GM12878 (cell line): ENCODE measurements at places on chromosomes 5 and 9.

GRCh38 chr5:84985148-84985547 is 600.5 kb upstream of the EDIL3 start:
- no peak for DNase-seq

DNA sequence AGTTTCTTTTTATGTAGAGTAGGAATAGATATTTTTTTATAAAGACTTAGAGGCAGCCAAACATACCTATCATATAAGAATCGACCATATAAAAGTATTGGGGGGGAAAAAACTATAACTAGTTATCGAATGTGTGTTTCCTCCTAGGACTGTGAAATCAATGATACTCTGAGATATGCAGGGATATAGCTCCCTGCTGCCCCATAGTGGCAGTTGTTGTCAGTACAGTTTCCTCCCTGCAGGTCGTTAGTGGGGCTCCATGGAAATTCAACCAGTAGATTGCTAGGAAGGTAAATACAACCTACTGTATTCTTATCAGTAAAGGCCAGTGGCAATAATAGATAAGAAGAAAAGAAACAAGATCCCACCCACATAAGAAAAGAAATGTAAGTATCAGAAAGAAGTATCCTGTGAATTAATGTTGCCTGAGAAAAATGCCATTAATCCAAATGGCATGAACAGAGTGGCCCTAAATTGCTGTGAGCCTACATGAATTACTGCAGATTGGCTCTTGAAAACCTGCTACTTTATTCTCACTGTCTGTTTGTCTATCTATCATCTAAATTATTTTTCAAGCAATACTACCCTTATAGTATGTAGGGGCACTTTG is 136.9 kb upstream of the FBN2 start:
- DNase-seq: no peak

- DNase-seq: no peak
Observed at GRCh38 chr5:93594591-93595419, 11.8 kb downstream of the NR2F1 start.

GRCh38 chr5:158121678-158122077 is 262.7 kb upstream of the CLINT1 start:
- no peak for DNase-seq
